ENCODE measurements at places on chromosomes 7 and 10.

DNA sequence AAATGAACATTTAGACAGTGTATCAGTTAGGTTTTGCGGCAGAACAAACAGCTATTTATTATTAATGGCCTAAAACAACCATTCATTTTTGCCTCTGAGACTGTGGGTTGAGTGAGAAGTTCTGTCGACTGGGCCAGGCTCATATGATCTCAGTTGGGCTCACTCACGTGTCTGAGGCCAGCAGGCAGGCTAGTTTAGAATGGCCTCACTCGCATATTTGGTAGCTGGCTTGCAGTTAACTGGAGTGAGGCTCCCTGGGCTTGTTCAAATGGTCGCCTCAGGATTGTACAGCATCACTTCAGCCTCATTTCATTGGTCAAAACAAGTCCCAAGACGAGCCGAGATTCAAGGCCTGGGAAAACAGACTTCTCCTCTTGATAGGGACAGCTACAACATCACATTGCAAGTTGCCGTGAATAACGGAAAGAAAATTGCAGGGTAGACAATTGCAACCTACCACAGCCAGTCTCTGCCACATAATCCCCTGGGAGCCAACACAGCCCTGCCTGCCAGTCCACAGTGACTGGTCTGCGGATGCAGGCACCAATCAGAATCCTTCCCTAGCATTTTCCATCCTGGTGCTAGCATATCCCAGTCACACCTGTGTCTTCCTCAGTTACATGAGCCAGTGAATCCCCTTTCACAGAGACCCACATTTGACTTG lies 23.1 kb upstream of the PPIF start:
- DNase-seq, result no peak

- no peak for DNase-seq
Observed at GRCh38 chr10:125911145-125911544, 14.8 kb downstream of the FANK1 start.

DNA sequence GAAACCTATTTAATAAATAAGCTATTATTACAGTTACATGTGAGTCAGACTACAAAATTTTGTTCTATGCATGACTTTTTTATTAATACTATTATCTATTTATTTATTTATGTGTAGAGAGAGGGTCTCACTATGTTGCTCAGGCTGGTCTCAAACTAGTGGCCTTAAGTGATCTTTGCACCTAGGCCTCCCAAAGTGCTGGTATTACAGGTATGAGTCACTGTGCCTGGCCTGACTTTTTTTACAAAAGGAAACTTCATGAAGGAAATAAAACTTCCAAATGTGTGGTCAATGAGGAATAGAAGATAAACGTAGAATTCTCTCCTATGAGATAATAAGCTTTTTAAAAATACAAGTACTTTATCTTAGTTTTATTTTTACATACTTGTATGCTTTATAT lies 19.0 kb downstream of the COL28A1 start:
- DNase-seq, result no peak

- DNase-seq, result no peak
Observed at GRCh38 chr7:23022258-23022769, 8.4 kb upstream of the HYCC1 start.

GRCh38 chr10:49647985-49648795 lies 31.3 kb upstream of the C10orf53 start:
- peak; percentile 39 for DNase-seq

- DNase-seq, result no peak
Observed at GRCh38 chr7:46450886-46451285, 529.8 kb upstream of the IGFBP3 start.

DNA sequence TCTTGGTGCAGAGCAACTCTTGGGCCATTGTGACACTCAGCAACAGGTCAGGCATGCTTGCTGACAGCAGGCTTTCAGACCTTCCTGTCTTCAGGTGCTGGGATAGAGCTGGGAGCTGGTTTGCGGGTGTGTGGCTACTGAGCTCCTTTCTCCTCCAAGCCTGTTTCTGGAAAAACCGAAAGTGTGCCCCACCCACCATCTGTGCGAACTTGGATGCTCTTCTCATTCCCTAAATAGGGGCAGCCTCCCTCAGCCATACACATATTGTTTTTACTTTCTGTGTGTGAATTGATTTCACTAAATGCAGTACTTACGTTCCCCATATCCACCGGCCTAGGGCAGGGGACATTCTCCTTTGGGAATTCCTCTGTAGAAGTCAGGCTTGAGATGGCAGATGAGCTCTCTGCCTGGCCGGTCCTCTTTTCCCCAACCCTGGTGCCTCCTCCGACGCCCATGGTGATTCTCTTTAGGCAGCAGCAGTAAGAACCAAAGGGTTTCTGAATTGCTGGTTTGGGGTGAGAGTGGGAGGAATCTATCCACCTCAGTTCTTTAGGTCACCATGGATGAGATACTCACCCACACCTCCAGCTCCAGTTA lies 6.3 kb upstream of the NEUROG3 start:
- no peak for DNase-seq

DNA sequence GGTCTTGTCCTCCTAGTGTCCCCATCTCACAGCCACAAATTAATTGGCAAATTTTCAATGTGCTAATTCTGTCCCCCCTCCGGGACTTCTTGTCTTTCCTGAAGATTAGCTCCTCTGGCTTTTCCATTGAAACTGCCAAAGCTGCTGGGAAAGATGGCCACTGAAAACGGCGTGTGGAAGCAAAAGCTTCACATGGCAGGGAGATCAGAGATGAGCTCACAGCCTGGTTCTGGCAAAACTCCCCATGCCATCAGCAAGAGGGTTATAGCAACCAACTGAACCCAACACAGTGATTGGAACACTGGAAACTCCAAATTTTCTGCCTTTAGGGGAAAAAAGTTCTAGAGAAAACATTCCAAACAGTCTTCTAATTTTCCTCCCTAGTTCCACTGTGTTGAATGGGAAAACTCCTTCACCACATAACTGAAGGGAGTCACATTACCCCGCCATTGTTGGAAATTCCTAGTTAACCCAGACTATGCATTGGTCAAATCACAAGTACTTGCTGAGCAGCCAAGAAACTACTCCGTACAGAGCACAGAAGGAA lies 37.0 kb downstream of the NRAP start:
- DNase-seq, result no peak
